Left lung (tissue), 14 donors: ENCODE measurements at places on chromosomes 2 and 18. TPM values are rescaled to one million over a fixed set of nuclear protein-coding genes. Genes with fewer than 3 reads are reported as not detected.

- DNase-seq, result no peak
- no peaks in the 10 kb centered on the region for H3K27me3 ChIP-seq
- H3K4me3 ChIP-seq, result no peak overlapping the region
- H3K4me1 ChIP-seq, result peaks cover 54% of the 10 kb centered on the region
- H3K36me3 ChIP-seq, result no peaks in the 10 kb centered on the region
- no peak overlapping the region for H3K27ac ChIP-seq
Measured at GRCh38 chr2:108628936-108629335, 90.3 kb upstream of the RANBP2 start.

- H3K27me3 ChIP-seq, result no peaks in the 10 kb centered on the region
- no peaks in the 10 kb centered on the region for H3K4me1 ChIP-seq
- no peak overlapping the region for H3K4me3 ChIP-seq
- H3K27ac ChIP-seq, result no peak overlapping the region
- DNase-seq, result no peak
- no peaks in the 10 kb centered on the region for H3K36me3 ChIP-seq
Measured at GRCh38 chr2:233976690-233977294, 59.6 kb downstream of the TRPM8 start.

GRCh38 chr2:19993731-19994130 is 3.8 kb upstream of the WDR35 start:
- H3K4me1 ChIP-seq, result peaks cover 13% of the 10 kb centered on the region
- H3K36me3 ChIP-seq, result no peaks in the 10 kb centered on the region
- H3K27ac ChIP-seq, result no peak overlapping the region
- peaks cover 29% of the 10 kb centered on the region for H3K27me3 ChIP-seq
- DNase-seq, result no peak
- H3K4me3 ChIP-seq, result no peak overlapping the region

The HRH4 gene
- 0.06 TPM for polyA plus RNA-seq

The SLC19A3 gene
- 20.5 TPM for polyA plus RNA-seq
